ENCODE measurements at places on chromosomes 6 and 20.

DNA sequence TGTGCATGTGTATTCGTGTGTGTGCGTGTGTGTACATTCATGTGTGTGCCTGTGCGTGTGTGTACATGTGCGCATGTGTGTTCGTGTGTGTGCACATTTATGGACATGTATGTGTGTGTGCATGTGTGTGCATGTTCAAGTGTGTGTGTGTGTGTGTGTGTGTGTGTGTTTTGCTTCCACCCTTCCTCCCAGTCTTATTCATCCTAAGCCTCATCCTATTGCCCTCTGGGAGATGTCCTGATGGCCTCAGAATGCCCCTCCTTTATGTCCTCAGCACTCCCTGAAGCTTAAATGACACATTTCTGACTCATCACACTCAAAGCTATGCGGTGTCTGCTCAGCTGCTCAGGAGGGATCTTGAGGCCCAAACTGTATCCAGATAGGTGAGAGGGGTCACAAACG, 76.6 kb upstream of the CCDC167 start:
- peak; percentile 75 for DNase-seq

DNA sequence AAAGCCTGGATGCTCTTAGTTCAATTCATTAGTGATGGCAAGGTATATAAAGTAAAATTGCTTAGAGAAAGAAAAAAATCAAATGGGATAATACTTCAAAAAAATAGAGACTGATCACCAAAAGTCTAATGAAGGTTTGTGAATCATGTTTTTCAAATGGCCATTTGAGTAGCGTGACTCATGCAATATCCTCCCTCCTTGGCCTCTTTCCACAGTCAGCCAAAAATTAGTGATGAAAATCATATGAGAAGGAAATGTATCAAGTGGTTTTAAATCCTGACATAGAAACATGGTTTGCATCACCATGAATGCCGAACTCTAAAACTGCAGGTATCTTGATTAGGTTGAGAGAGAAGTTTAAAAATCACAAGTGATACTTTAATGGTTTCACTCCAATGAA, 1.2 kb upstream of the COL19A1 start:
- peak; percentile 50 for DNase-seq

- DNase-seq = peak; percentile 71
These were observed 131.3 kb downstream of the GJA10 start for GRCh38 chr6:90025523-90026061.

GRCh38 chr20:56974499-56975250, 291.8 kb downstream of the BMP7 start:
- no peak for DNase-seq

DNA sequence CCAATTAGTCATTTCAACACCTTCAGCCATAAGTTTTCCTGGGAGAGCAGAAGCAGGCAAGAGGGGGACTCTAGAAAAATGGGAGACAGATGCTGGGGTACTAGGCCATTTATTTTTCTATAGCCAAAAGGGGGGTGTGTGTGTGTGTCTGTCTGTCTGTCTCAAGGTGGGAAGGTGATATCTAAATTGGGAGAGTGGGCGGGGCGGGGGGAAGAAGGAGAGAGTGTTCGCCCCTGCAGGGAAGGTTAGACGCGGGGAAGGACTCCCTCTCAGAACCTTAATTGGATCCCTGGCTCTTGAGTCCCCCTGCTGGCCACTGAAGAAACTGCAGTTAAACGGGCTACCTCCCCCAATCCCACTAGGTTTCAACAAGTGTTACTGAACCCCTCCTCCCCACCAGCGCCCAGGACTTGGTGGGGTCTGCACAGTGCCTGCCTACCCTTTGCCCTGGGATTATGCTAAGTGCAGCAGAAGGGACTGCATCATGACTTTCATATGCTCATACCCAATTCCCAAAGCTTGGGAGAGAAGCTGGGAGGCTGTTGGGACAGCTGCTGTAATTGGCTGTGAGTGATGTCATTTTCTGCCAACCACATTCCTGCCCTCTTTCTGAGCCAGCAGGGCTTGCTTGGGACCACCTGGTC, 45.8 kb downstream of the FOXP4 start:
- no peak for DNase-seq

DNA sequence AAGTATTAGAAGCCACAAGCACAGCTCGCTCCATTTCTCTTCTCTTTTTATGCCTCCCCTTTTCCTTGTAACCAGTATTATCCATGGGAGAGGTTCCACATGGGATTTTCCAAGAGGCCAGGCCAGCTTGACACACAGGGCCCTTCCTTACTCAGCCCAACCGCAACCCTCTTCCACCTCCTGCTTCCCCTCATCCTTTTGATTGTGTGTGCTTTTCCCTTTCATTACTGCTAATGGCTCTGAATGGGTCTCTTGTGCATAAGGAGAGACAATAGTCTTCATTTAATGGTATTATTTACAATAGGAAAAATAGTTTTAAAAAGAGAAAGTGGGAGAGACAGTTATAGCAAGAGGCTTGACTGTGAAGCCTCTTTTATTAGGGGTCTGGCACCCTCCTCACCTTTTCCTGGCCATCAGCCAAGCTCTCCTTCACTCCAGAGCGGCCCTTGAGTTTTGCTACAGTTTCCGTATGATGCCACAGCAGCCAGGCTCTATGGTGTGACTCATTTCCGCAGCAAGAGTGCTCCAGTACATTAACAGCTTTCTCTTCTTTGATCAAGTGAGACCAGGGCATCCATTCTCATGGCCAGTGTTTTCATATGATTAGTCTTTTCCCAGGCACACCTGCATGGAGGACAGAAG, 579.5 kb downstream of the TFAP2B start:
- no peak for DNase-seq

All from foreskin keratinocyte (primary cell).